ENCODE measurements at places on chromosomes 3 and 15. TPM values are rescaled to one million over a fixed set of nuclear protein-coding genes. Genes with fewer than 3 reads are reported as not detected.
A peak's percentile ranks its signal among the peaks of the same experiment; 100 is the strongest.

The REC114 gene
- not detected for total RNA-seq

The ALPK3 gene
- total RNA-seq: 0.67 TPM

DNA sequence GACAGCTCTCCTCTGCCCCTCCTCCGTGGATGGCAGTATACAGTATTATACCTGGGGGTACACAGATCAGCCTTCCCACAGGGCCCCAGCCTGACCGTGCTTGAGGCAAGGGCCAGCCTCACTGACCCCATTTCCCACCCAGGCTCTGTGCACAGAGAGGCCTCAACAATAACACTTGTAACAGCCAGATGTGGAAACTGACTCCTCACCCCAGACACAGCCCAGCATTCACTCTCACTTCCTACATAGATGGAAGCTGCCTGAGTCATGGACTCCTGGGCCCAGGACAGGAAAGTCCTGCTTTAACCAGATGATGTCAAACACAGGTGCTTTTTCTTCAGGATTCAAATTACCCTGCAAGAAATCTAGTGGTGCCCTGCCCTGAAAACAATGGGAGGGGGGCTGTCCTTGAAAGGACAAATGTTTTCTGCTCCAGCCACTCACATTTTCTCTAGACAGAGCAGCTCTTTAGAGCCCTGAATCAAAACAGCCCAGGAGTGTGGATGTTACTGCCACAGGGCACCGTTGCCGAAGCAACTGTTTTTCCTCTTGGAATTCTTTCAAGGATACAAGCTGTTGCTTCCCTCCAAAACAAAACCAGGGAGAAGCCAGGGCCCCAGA, 16.4 kb downstream of the CCDC12 start:
- DNase-seq: no peak
- H3K27me3 ChIP-seq: no peaks in the 10 kb centered on the region
- no peaks in the 10 kb centered on the region for H3K4me1 ChIP-seq
- no peak overlapping the region for H3K27ac ChIP-seq
- H3K4me3 ChIP-seq: no peak overlapping the region
- H3K36me3 ChIP-seq: no peaks in the 10 kb centered on the region

DNA sequence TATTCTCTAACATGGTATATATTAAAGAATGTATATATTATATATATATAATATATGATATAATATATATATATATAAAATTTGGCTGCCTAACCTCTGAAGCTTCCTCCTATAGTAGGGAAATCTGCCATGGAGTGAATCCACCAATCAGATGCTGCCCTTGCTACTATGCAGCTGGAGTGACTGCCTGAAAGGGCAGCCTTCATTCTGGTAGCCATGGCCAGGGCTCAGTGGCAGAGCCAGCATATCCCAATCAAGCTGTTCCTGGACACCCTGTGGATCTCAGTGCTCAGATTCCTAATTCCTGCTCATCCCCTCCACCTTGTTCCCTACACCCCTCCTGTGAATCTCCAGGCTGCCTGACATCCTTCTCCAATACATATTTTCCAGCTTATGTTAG, 2.2 kb upstream of the SH3GL3 start:
- H3K27ac ChIP-seq: no peak overlapping the region
- no peak for DNase-seq
- H3K36me3 ChIP-seq: no peaks in the 10 kb centered on the region
- H3K4me3 ChIP-seq: no peak overlapping the region
- peaks cover 4% of the 10 kb centered on the region for H3K4me1 ChIP-seq

DNA sequence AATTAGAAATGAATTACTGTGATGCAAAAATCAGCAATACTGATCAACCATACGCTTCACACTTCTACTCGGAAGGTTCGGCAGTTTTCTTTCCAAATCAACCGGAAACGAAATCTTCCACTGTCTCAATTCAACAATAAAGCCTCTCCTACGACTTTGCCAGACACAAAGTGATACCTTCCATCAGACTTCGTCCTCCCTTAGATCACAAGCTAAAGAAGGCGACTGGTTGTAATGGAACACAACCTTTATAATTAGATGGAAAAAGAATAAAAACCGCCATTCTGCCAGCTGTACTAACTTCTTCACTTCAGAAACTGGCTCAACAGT, 618 bp downstream of the PARL start:
- H3K4me1 ChIP-seq: peaks cover 12% of the 10 kb centered on the region
- DNase-seq: no peak
- H3K36me3 ChIP-seq: peaks cover 4% of the 10 kb centered on the region
- H3K27me3 ChIP-seq: no peaks in the 10 kb centered on the region
- H3K27ac ChIP-seq: peak overlapping the region; percentile 70
